ENCODE measurements at places on chromosomes 6 and 20. TPM values are rescaled to one million over a fixed set of nuclear protein-coding genes. Genes with fewer than 3 reads are reported as not detected.

The NDUFAF5 gene
- total RNA-seq: 17.7 TPM

The CYP39A1 gene
- total RNA-seq: 8.4 TPM

The RNF39 gene
- not detected for total RNA-seq

The YIPF3 gene
- total RNA-seq: 122 TPM

The GPLD1 gene
- 2.2 TPM for total RNA-seq

The NCOA7 gene
- total RNA-seq: 37.0 TPM

Measured in articular chondrocyte of knee joint (primary cell).